A549 treated with GW870086 at 1 μM for 4 hours (cell line): ENCODE measurements at places on chromosomes 12 and 14. TPM values are rescaled to one million over a fixed set of nuclear protein-coding genes. Genes with fewer than 3 reads are reported as not detected.

Gene TC2N
- 0.30 to 0.70 TPM (median 0.55 TPM) in 5 replicates for total RNA-seq

Gene NRXN3
- 0.74 to 0.89 TPM (median 0.87 TPM) in 5 replicates for total RNA-seq

Gene NTS
- 51.2 to 89.6 TPM (median 80.3 TPM) in 5 replicates for total RNA-seq

Gene ARG2
- 1.6 to 2.2 TPM (median 2.1 TPM) in 5 replicates for total RNA-seq

Gene NKX2-1
- 0.05 to 0.10 TPM in 2 of 5 replicates, not detected in the others for total RNA-seq

Gene DEGS2
- 1.4 to 3.2 TPM (median 2.6 TPM) in 5 replicates for total RNA-seq

Gene CACNA2D4
- not detected in 5 replicates for total RNA-seq

Gene MMP19
- total RNA-seq: 0.16 to 0.49 TPM (median 0.32 TPM) in 5 replicates

Gene NDRG2
- total RNA-seq: 2.5 to 3.3 TPM (median 2.7 TPM) in 5 replicates

Gene PKP2
- 4.9 to 6.1 TPM (median 5.8 TPM) in 5 replicates for total RNA-seq

Gene IL31
- total RNA-seq: not detected in 5 replicates

Gene SLC25A47
- not detected in 5 replicates for total RNA-seq

Gene SYCP3
- total RNA-seq: 0.17 to 0.18 TPM in 2 of 5 replicates, not detected in the others

Gene INHBC
- not detected in 5 replicates for total RNA-seq

Gene CDH24
- 3.0 to 4.5 TPM (median 4.3 TPM) in 5 replicates for total RNA-seq

Gene CAPZA3
- total RNA-seq: not detected in 5 replicates

Gene AMHR2
- 0.75 to 1.9 TPM (median 1.1 TPM) in 5 replicates for total RNA-seq

Gene MMP17
- total RNA-seq: 8.1 to 15.1 TPM (median 10.6 TPM) in 5 replicates

Gene PSME2
- total RNA-seq: 161 to 196 TPM (median 170 TPM) in 5 replicates

Gene DACT1
- total RNA-seq: 0.44 to 0.73 TPM (median 0.48 TPM) in 5 replicates

Gene MAX
- 52.9 to 73.0 TPM (median 58.8 TPM) in 5 replicates for total RNA-seq

Gene KLRC1
- not detected in 5 replicates for total RNA-seq

Gene AICDA
- 0.13 to 0.34 TPM (median 0.23 TPM) in 4 of 5 replicates, not detected in the other for total RNA-seq

Gene NYNRIN
- 0.25 to 0.34 TPM (median 0.26 TPM) in 5 replicates for total RNA-seq

Gene TMEM30B
- 0.25 to 0.58 TPM (median 0.32 TPM) in 5 replicates for total RNA-seq

Gene ZC2HC1C
- total RNA-seq: 4.3 to 6.0 TPM (median 5.5 TPM) in 5 replicates

Gene ASIC1
- total RNA-seq: 4.9 to 6.2 TPM (median 5.6 TPM) in 5 replicates

Gene SCN8A
- 1.2 to 1.7 TPM (median 1.5 TPM) in 5 replicates for total RNA-seq
